ENCODE measurements at places on chromosomes 12 and 14. TPM values are rescaled to one million over a fixed set of nuclear protein-coding genes. Genes with fewer than 3 reads are reported as not detected.
A peak's percentile ranks its signal among the peaks of the same experiment; 100 is the strongest.

DNA sequence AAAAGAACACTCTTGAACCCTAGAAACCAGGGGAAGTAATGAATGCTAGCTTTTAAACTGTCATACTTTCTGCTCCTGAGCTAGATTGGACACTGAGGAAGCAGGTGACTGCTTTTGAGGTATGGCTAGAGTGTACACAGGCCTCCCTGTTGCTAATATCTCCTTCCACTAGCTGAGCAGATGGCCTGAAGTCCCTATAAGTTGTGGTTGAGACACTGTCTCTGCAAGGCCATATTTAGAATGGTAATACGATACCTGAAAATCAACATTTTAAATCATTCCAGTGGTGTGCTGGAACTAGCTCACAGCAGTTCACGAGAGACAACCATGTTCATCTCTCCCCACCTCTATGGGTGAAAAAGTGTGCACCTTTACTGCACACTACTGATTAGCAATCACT is 46.4 kb upstream of the BMP4 start:
- no peak overlapping the region for H3K27ac ChIP-seq
- no peak overlapping the region for H3K4me3 ChIP-seq
- no peak for DNase-seq

GRCh38 chr12:30999723-31000122 is 73.2 kb downstream of the TSPAN11 start:
- no peak overlapping the region for H3K27ac ChIP-seq
- H3K4me1 ChIP-seq = no peaks in the 10 kb centered on the region
- no peaks in the 10 kb centered on the region for H3K27me3 ChIP-seq
- H3K4me3 ChIP-seq = no peak overlapping the region
- no peaks in the 10 kb centered on the region for H3K36me3 ChIP-seq

- peak within 1 kb of the TSS; percentile 82 for H3K4me3 ChIP-seq
- no peaks in the 10 kb centered on the region for H3K27me3 ChIP-seq
- peak within 1 kb of the TSS; percentile 88 for H3K27ac ChIP-seq
- DNase-seq = peak; percentile 81
- no peaks in the 10 kb centered on the region for H3K36me3 ChIP-seq
Measured at GRCh38 chr12:56521590-56522371, at the start of gene RBMS2. Gene RBMS2, plus strand, starts transcription at chr12:56521820. Its CDS starts 204 bp downstream, at chr12:56522024.

DNA sequence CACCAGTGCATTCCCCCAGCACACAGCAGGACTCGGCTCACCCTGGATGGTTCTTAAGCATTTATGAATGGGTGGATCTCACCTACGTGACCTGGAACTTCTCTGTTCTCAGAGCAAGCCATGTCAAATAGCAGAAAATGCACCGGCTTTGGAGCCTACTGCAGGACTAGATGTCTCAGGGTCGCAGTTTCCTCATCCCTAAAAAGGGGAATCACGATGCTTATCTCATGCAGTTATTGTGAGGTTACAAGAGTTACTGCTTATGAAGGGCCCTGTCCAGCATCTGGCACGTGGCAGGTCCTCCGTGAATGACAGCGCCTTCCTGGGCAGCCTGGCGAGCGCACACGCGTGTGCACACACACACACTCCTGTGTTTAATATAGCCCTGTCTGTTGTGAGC is 128.5 kb downstream of the ETV6 start:
- H3K27ac ChIP-seq = peak overlapping the region; percentile 74
- H3K4me3 ChIP-seq = no peak overlapping the region
- DNase-seq = no peak
- H3K27me3 ChIP-seq = no peaks in the 10 kb centered on the region

DNA sequence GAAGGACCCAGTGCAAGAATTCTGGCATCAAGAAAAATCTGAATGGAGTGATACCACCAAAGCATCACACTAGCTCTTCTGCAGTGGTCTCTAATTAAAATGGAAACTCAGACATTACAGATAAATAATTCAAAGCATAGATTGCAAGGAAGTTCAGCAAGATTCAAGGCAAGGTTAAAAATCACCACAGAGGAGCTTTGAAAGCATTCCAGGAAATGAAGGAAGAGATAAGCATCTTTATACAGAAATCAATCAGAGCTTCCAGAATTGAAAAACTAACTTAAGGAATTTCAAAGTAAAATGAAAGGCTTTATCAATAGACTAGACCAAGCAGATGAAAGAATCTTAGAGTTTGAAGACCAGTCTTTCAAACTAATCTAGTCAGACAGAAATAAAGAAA is 20.4 kb upstream of the GLIPR1 start:
- H3K27ac ChIP-seq = no peak overlapping the region
- no peak for DNase-seq
- no peak overlapping the region for H3K4me3 ChIP-seq

GRCh38 chr14:55701638-55702037 is 121.6 kb downstream of the KTN1 start:
- H3K4me3 ChIP-seq = no peak overlapping the region
- no peak overlapping the region for H3K27ac ChIP-seq
- no peaks in the 10 kb centered on the region for H3K27me3 ChIP-seq
- no peaks in the 10 kb centered on the region for H3K4me1 ChIP-seq
- H3K36me3 ChIP-seq = no peaks in the 10 kb centered on the region
- no peak for DNase-seq

DNA sequence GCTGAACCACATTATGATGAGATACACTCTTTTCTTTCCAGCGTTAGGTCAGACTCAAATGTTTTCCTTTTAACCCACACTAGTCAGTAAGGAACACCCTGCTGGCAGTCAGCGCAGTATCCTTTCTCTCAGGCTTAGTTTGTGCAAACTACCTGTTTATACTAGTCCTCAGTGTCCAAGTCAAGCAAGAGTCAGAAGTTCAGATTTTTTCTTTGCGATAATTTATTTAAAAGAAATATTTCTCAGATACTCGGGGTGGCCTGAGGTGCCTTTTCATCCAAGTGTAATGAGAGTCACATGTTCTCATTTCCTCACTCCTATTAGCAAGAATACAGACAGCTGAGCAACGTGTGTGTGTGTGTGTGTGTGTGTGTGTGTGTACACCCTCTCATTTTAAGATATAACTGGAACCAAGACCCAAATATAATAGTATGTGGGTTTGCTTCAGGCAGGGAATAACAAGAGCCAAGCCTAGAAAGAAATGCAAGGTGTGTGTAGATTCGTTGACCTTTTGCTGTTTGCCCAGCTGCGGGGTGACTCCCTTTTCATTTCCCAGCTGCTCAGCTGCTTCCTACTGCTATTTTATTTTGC is 182.7 kb downstream of the KICS2 start:
- H3K27ac ChIP-seq = peak overlapping the region; percentile 50
- DNase-seq = no peak
- no peaks in the 10 kb centered on the region for H3K4me1 ChIP-seq
- H3K27me3 ChIP-seq = no peaks in the 10 kb centered on the region

DNA sequence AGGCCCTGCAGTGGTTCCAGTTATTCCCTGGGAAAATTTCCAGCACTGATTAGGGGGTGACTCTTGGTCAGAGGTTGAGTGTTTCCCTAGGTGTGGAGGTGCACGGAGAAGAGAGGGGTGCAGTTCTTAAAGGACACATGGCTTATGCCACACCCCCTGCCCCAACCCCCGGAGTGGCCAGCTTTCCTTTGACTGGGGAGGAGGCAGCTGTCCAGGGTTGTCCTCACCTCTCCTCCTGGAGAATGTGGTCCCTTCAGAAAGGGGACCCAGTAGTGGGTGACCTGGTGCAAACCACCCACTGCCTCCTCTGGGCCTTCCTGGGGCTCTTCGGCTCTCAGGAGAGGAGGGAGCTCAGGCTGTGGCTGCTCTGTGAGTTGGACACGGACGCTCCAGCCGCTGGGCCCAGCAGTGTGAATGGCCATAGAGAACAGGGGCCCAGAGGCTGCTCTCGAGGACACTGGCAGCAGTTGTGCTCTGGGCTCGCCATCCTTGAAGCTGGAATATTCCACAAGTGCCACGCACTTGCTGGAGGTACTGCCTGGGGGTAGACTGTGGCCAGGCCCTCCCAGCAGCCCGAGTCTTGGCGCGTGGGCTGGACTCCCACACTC is 13.6 kb downstream of the PACS2 start:
- H3K4me3 ChIP-seq = no peak overlapping the region
- H3K27ac ChIP-seq = no peak overlapping the region
- no peaks in the 10 kb centered on the region for H3K27me3 ChIP-seq

DNA sequence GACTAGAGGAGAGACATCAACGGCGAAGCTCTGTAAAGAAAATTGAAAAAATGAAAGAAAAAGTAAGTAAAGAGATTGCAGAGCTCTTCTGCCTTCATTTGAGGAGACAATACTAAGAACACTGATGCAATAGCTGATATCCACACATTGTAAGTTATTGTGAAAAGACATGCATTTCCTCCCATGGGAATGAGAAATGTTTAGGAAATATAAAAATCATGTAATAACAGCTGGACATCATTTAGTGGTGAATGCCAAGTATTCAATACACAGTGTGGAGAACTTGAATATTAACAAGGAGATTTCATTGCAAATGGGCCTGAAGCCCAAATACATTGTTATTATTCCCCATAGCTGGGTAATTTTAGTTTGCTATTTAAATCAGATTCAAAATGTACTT is 179.2 kb downstream of the KICS2 start:
- no peaks in the 10 kb centered on the region for H3K36me3 ChIP-seq
- H3K4me3 ChIP-seq = no peak overlapping the region
- DNase-seq = no peak
- peaks cover 8% of the 10 kb centered on the region for H3K4me1 ChIP-seq
- no peak overlapping the region for H3K27ac ChIP-seq

Gene HOXC10
- 3.2 TPM for total RNA-seq

Gene IFNG-AS1
- not detected for total RNA-seq

Measured in uterus (tissue), 4 donors.